Activated CD8-positive, alpha-beta memory T cell treated with anti-CD3 and anti-CD28 coated beads, Interleukin-2, amount 50 U/mL, for 4 hours (primary cell): ENCODE measurements at places on chromosomes 5 and 9.

- no peak for DNase-seq
Measured at GRCh38 chr5:126878634-126879033, 101.7 kb downstream of the LMNB1 start.

GRCh38 chr9:136951541-136952320, at the start of gene LCN12:
Gene LCN12 (plus strand): TSS chr9:136952273. CDS start chr9:136952328, 55 bp downstream.
- no peak for DNase-seq

DNA sequence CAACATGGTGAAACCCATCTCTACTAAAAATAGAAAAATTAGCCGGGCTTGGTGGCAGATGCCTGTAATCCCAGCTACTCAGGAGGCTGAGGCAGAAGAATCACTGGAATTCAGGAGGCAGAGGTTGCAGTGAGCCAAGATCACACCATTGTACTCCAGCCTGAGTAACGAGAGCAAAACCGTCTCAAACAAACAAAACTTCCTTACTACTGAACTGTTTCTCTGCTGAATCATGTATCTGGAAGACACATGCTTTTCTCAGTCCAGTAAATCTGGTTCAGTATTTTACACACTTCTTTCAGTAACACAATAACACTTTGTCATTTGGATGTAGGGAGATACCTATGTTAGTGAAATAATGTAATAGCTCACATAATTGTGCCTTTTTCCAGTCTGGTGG, 7.9 kb downstream of the TRMT10B start:
- no peak for DNase-seq

DNA sequence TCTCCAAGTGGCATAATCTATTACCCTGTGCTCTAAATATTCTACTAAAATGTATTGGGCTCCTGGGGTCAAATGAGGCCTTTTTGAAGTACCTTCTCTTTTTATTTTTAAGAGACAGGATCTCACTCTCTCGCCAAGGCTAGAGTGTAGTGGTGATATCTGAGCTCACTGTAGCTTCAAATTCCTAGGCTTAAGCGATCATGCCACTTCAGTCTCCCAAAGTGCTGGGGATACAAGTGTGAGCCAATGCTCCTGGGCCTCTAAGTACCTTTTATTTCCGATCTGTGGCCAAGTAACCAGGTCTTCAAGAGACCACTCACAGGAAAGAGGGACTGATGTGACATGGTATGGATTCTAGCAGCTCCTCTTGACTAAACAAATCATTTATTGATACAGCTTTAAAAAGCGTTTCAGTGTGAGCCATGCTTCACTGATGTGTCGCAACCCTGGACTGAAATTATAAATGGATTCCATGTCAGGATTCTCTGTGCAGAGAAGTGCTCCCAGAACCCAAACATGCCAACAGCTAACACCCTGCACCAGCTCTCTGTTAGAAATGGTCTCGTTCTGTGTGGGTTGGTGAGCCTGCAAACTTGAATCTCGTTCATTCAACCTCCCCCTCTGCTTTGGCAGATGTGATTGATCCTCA, 477.8 kb downstream of the HINT1 start:
- DNase-seq = no peak

DNA sequence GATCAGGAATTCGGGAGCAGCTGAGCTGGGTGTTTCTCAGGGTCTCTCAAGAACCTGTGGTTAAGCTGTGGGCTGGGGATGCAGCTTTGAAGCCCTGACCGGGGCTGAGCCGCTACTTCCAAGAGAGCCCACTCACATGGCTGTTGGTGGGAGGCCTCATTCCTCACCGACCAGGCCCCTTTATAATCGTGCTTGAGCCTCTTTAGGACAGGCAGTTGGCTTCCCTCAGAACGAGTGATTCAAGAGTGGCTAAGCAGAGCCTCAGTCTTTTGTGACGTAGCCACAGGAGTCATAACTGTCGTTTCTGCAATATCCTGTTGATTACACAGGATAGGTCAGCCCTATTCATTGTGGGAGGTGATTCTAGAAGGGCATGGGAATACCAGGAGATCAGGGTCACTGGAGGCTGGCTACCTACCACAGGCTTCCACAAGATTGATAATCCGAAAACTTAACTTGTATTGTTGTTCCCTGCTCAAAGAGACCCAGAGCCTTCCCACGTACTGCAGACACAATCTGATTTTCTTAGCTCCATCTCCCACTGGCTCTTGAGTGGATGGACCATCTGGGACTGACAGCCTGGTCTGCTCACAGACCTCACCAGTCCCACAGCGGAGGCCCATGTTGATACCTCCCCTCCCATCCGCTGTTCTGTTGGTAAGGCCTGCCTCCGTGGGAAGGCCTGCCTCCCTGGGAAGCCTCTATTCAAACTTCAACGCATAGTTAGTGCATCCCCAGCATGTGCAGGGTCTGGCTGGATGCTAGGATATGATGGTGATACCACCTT, 3.0 kb upstream of the ERGIC1 start:
- DNase-seq = no peak

DNA sequence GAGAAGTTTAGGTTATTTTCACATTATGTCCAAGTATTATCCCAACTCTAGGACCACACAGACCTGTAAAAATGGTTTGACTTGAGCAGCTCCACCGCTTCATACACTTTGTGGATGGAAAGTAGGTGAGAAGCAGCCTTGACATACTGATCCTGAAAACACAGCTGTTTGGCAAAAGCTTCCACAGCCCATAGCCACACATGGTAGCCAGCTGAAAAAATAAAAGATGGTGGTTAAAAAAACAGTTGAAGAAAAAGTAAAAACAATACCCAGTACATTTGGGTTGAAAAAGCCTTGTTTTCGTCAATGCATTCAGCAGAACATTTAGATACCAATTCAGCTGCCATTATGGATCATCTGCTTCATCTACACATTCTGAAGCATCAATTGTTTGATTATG, 36.7 kb downstream of the GEMIN5 start:
- DNase-seq = no peak

- no peak for DNase-seq
Measured at GRCh38 chr9:87684627-87685219, 41.2 kb upstream of the CTSL start.

- DNase-seq = no peak
Measured at GRCh38 chr5:147520450-147520849, 10.6 kb upstream of the DPYSL3 start.

- DNase-seq = no peak
Measured at GRCh38 chr5:32779754-32780415, 68.8 kb downstream of the NPR3 start.

GRCh38 chr5:72815580-72816283, 729 bp upstream of the TNPO1 start:
- no peak for DNase-seq

DNA sequence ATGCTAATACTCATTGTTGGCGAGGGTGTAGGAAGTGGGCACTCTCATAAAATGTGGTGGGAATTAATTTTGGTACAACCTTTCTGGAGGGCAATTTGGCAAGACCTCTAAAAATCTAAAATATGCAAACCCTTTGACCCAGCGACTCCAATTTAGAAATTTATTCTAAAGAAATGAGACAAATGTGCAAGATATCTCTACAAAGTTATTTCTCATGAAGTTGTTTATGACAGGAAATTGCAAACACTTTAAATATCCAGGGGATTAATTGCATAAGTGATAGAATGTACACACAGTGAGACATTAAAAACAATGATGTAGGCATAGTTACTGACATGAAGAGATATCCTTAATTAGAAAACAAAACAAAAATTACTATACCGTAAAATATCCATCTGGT, 246.3 kb upstream of the MAP3K1 start:
- no peak for DNase-seq

- no peak for DNase-seq
Measured at GRCh38 chr9:114112325-114112724, 13.2 kb upstream of the KIF12 start.

GRCh38 chr9:137607141-137607857, 1.8 kb downstream of the ARRDC1 start:
- no peak for DNase-seq

DNA sequence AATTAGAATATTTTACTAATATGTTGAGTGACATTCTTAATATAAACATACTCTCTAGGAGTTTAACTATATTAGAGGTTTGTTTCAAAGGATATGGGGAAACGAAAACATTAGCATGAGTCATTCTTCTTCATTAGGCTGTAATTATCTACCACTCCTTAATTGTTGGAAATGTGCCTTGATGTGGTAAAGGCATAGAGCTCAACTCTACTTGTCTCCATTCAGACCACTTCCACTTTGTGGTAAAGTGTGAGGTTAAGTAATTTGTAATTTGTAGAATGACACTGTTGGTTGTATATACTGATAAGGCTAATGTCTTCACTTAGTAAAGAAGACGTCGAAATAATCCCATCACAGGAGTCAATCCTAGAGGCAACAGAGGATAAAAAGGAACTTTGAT, 58.1 kb downstream of the HAPLN1 start:
- DNase-seq = no peak

GRCh38 chr9:28056466-28056865, 483.2 kb upstream of the C9orf72 start:
- no peak for DNase-seq
